ENCODE measurements at places on chromosomes 4 and X.

DNA sequence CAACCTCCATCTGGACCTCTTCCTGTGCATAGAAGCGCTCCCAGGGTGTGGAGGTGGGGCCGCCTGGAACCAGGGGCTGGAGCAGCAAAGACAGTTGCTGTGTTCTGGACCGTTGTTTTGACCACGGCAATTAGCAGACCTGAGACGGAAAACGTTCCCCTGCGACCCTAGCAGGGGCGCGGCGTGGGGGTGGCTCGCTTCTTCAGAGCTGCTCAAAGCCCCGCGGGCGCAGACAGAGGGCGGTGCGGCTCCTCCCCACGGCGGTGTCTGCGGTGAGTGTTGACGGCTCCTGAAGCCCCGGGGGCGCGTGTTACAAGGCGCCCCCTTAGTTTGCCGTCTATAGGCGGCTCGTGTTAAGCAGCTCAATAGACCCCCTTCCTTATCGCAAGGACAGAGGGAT, 79.2 kb downstream of the TRIML1 start:
- DNase-seq, result no peak

GRCh38 chr4:113823291-113823659, 61.7 kb upstream of the CAMK2D start:
- DNase-seq, result no peak

DNA sequence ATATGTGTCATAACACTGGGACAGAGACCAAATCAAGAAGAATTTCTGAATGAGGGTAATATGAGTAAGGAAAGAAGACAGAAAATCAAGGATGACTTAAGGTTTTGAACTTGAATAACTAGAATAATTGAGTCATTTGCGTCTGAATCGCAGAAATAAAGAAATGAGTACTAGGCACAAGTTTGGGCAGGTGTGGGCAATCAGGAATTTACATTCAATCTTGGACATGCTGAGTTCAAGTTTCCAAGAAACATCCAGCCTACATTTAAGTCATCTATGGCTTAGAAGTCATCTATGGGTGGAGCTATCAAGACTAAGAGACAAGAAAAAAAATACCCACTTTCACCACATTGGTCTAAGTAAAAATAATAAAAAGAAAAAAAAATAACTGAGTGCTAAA, 30.4 kb upstream of the WDR44 start:
- no peak for DNase-seq

DNA sequence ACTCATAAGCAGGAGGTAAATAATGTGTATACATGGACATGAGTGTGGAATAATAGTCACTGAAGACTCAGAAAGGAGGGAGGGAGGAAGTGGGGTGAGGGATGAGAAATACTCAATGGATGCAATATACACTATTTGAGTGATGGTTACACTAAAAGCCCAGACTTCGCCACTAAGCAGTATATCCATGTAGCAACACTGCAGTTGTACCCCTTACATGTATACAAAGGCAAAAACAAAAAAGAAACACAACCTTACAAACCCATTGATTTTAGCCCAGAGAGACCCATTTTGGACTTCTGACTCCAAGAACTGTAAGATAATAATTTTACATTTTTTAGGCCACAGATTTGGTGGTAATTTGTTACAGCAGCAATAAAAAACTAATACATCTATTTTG, 51.5 kb downstream of the VMA21 start:
- DNase-seq, result no peak

DNA sequence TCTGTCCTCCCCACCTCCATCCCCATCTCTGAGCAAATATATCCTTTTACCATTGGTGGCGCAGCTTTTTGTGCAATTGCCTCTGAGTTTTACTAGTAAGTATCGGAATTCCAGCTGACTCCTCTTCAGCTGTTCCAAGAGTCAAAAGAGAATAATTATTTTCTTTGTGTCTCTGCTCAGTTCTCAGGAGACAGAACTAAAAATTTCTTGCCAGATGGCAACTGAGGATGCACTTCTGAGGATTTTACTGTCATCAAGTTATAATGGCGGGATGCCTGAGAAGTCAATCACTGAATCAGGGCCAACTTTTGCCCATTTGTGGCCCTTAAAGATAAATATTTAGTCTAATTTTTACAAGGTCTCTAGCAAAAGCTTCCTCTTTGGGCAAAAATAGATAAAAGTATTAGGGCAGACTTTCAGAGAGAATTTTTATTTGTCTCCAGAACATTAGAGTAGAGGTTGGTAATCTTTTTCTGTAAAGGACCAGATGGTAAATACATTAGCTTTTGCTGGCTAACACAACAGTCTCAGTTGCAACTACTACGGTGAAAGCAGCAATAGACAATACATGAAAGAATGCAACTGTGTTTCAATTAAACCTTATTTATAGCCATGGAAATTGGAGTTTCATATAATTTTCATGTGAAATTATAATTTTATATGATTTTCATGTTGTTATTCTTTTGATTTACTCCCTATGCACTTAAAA, 15.6 kb upstream of the ADGRA3 start:
- no peak for DNase-seq

DNA sequence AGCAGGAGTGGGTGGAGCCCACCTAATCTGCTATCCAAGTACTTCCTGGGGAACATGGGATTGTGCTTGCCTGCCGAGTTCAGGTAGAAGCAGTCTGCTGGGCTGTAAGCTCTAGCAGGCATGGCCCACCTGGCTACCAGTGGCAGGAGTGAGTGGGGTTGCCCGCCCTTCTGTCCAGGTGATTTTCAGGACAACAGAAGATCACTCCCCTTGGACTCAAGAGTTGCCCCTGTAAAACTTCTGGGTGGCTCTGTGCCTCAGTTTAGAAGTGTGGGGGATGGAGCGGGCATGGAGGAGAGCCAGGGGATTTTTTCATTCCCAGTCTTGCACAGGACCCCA, 43.5 kb downstream of the NDST3 start:
- no peak for DNase-seq

DNA sequence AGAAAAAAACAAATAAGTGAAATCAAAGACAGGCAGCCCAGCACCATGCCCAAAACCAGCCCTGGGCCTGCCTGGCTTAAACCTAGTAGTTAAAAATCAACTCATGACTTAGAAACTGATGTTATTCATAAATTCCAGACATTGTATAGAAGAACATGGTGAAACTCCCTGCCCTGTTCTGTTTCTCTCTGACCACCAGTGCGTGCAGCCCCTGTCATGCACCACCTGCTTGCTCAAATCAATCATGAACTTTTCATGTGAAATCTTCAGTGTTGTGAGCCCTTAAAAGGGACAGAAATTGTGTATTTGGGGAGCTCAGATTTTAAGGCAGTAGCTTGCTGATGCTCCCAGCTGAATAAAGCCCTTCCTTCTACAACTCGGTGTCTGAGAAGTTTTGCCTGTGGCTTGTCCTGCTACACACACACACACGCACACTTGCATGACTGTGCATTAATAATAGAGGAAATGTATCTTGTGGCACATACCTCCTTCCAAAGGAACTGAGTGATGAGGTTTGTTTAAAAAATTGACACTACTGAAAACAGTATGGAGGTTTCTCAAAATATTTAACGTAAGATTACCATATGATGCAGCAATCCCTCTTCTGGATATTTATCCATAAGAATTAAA, 39.2 kb upstream of the UGT2B7 start:
- no peak for DNase-seq

DNA sequence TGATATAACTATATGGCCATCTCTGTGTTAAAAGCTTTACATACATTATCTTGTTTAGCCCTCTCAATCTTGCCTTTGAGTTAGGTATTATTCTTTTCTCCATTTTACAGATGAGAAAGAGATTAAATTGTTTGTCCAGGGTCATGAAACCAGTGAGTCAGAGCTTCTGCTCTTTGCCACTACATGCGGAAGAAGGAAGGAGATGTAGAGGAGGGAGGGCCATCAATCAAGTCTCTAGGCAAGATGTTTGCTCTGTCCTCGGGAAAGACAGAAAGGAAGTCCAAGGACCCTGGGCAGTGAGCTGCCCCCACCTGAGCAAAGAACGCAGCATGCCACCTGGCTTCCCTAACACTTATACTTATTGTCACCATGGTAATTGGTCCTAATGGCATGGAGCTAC, 133.7 kb upstream of the IL1RAPL2 start:
- DNase-seq, result no peak

GRCh38 chrX:48505481-48505880, 3.3 kb upstream of the PORCN start:
- DNase-seq, result no peak

DNA sequence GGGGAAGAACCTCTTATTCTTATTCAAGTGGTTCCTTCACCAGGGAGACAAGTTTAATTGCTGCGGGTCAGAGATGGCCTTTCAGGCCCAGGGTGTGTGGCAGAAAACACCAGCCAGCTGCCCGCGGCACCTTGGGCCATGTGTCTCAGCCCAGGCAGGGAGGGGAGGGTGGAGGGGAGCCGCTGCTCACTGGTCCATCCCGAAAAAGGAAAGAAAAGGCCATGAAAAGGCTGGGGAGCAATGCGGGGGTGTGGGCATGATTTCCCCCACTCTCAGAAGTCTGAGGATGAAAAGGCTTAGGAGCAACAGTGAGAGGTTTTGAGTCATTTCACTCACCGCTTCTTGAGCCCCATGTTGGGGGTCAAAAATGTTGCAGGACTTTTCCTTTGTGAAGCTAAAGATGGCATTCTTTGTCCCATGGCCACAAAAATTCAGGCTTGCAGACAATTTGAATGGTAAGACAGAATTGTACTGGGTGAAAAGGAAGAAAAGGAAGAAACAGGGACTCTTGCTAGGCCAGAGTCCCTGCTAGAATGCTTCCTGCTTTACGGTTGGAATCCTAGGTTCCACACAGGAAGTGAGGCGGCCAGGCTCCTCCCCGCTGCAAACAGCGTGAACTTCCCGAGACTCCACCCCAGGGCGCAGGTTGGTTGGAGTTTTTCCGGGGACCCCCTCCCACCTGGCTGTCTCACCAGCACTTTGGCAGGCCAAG, 17.4 kb upstream of the FAM47E start:
- no peak for DNase-seq

- no peak for DNase-seq
Measured at GRCh38 chr4:129378364-129378763, 282.4 kb downstream of the C4orf33 start.

DNA sequence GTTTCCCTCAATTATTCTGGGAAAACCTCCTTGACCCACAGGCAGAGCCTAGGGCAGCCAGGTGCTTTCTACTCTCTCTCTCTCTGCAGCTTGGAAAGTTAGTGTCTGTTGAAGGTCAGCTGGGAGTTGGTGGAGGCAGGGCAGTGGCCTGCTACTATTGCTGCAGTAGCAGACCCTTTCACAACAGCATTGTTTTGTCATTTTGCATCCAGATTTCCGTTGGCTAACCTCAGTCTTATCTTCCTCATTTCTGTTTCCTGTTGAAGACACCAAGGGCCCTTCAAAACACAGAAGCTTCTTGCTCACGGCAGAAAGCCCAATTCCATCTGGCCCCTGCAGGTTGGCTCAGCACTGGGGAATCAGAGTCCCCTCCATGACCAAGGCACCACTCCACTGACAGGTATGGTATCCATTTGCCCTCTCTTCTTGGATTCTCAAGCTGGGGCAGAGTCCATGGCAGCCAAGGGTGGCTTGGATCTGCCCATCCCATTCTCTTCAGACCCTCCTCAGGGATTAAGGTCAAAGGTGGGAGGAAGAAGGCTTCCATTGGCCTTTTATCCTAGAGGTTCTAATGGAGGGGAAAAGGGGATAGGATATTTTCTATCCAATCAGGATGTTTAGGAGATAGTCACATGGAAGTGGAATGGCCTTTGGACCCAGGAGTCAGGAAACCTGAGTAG, 24.6 kb downstream of the VSIG4 start:
- no peak for DNase-seq

- no peak for DNase-seq
Measured at GRCh38 chr4:33722254-33722653, 2522.1 kb downstream of the ARAP2 start.

DNA sequence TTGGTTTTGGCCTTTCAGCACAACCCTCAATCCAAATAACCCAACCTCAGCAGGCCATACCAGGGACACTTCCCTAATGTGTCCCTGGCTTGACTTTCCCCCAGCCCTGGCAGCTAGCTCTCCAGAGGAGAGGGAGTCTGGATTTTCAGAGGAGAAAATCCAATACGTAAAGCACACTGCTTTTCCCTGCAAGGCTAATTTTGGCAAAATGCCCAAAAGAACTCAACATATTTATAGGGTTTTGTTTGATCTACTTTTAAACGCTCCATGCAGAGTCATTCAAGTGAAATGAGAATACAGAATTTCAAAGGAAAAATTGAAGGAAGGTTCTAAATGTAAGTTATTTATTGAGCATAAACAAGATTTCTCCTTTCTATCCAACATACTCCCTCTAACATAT, 167.2 kb downstream of the SH3KBP1 start:
- DNase-seq, result no peak

DNA sequence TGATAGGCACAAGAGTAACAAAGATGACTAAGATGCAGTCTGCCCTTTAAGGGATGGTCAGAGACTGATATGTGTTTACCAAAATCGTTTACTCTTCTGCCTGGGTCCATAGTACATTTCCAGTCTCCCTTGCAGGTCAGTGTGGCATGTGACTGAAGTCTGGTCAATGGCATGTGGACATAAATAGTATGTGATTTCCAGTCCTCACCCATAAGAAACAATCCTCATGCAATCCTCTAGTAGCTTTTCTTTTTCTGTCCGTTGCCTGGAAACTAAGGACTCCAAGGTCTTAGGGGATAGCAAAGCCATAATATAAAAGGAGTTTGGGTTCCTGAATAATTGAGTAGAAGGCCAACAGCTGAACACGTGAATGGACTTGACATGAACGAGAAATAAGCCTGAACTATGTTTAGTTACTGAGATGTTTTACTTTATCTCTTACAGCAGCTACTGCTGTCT, 1.1 kb downstream of the SLC9B2 start:
- no peak for DNase-seq

GRCh38 chrX:109268340-109268739, 213.5 kb downstream of the GUCY2F start:
- DNase-seq, result no peak

GRCh38 chrX:112766774-112767173, 73.9 kb downstream of the AMOT start:
- no peak for DNase-seq

- DNase-seq, result no peak
Measured at GRCh38 chr4:3860061-3860912, 94.1 kb downstream of the ADRA2C start.

DNA sequence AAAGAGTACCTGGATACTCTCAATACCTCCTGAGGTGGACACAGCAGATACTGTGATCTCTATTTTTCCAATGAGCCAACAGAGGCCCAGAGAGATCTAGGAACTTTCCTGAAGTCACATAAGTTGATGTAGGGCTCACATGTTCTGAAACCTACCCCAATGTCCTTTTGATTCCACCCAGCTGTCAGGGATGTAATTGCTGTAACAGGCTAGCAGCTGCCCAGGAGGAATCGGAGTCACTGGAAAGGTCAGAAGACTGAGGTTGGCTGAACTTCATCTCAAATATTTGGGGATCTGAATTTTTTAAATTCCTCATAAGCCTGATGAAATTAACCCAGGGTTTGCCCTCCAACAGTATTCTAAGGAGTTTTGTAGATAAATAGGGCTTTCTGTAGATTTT, 52.5 kb upstream of the PROM1 start:
- DNase-seq, result no peak

DNA sequence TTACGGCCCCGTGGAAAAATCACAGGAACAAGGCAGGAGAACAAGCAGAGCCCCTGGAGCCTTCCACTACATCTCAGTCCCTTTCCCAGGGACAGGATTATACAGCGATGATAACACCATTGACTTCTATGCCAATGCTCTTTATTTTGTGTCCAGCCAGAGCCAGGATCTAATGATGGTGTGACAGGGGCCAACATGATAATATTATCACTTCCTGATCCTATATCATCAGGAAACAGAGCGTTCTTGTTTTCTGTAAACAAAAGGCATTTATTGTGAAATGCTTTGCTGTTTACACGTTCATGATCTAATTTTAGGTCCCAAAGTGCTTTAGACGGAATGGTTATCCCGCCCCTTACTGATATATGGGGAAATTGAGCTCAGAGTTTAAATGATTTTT, 12.8 kb downstream of the TMPRSS11E start:
- DNase-seq, result no peak

Data from fibroblast of skin of left biceps (primary cell).